ENCODE measurements at places on chromosomes 11 and 22.

- no peak for DNase-seq
These were observed 64.2 kb downstream of the HIPK3 start for GRCh38 chr11:33321422-33321821.

DNA sequence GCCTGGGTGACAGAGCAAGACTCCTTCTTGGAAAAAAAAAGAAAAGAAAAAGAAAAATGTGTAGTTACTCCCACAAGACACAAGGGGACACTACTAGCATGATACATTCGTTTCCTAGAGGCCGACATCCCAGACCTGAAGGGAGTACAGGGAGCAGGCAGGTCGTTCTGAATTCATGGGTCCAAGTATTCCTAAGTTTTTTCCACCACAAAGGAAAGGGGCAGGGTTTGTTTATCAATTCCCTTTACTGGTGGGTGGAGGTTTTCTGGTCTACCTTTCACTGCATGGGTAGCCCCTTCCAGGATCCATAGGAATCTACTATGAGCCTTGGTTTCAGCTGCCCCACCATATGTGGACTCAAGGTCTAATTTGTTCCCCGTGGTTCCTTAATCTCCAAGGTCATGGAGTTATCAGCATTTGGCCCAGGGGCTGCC lies 11.8 kb downstream of the TIGD3 start:
- no peak for DNase-seq

GRCh38 chr22:37033605-37034430 lies 14.3 kb downstream of the MPST start:
- DNase-seq, result no peak

GRCh38 chr11:13127161-13127560 lies 118.0 kb downstream of the RASSF10 start:
- no peak for DNase-seq

DNA sequence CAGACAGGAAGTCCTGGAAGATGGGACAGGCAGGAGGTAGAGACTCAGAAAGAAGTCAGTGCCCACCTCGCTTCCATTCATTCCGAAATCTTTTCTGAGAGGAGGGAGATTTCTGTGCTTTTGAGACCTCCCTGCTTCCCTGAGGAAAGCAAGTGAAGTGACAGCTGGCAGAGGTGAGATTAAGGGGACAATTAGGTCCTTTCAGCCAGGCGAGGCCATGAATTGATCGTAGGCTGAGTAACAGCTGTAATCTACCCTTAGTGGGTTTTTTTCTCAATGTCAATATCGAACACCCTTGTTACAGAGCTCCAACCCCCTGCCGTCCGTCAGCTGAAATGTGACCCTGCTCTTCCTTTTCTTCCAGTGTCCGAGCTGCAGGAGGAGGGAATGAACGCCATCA lies 96.0 kb downstream of the PARVA start:
- DNase-seq, result no peak

- DNase-seq, result no peak
These were observed 76.6 kb upstream of the NARS2 start for GRCh38 chr11:78651136-78651775.

DNA sequence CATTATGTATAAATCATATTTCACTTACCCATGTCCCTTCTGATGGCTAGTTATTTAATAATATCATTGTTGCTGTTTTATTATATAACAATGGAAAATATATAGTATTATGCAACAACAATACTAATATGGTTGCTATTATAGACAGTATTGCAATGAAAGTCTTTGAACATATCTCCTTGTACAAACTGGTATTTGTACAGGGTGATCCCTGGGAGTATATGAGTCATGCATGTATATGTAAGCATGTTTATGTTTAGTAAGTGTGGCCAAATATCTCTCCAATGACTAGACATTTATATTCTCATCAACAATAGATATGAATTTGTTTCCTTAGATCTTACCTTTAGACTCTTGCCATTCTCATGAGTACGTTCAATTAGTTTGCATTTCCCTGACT lies 55.9 kb downstream of the KCNC1 start:
- DNase-seq, result no peak

DNA sequence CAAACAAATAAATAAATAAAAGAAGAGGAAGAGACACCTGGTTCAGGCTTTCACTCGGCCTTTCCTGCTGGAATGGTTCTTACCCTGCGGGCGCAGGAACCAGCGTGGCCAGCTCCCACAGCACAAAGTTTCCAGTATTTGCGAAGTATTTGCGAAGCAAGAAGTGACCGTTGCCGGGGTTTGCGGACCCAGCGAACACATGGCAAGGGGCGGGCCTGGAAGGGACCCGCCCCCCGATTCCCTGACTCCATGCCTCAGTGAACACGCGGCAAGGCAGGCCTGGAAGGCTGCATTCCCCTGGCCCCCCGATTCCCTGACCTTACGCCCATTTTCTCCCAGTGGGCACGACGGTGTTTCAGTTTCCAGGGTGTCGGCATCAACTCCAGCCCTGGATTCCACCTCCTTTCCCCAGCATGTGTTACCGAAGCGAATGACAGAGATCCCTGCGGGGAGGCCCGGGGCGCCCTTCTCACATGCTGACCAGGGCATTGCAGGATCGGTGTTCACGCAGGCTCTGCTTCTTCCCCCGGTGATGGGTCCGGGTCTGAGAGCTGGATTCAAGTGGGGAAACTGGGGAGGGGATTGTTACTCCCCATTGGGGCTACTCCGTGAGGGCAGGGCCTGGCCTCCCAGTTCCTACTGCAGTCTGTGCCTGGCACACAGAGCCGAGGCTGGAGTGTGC lies 102.8 kb downstream of the MPPED1 start:
- DNase-seq, result no peak

GRCh38 chr11:99686838-99687237 lies 666.1 kb downstream of the CNTN5 start:
- no peak for DNase-seq

DNA sequence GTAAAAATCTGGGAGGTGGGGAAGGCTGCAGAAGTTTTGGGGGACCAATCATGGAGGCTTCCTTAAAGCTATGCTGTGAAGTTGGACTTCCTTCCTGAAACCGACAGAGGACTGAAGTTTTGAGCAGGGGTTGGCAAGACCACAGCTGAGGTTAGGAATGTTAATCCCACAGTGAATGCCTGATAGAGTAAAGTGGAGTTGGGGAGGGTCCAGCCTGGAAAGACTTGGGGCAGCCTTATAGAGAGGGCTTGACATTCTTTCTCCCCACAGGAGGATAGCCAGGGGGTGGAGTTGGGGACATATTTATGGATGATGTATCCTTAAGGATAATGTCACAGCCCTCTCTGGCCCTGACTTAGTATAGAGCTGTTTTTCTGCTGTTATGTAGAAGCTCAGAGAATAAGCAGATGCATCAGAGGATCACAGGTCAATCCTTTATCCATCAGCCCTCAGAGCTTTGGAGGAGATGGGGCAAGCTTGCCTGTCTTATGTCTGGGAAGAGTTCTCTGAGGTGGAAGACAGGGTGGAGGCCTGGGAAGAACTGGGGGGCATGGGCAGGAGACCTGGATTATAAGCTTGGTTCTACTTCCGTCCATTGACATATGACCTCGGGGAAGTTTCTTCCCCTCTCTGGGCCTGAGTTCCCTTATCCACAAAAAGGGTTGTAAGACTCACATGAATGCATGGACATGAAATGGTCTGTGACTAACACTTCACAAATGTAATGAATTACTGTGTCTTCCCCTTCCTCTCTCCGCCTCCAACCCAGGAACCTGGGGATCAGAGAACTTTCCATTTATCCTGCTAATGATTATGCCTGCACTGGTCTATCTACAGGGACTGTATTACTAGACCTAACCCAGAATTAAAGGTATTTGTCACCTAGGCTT lies 317.8 kb downstream of the MIAT start:
- no peak for DNase-seq

DNA sequence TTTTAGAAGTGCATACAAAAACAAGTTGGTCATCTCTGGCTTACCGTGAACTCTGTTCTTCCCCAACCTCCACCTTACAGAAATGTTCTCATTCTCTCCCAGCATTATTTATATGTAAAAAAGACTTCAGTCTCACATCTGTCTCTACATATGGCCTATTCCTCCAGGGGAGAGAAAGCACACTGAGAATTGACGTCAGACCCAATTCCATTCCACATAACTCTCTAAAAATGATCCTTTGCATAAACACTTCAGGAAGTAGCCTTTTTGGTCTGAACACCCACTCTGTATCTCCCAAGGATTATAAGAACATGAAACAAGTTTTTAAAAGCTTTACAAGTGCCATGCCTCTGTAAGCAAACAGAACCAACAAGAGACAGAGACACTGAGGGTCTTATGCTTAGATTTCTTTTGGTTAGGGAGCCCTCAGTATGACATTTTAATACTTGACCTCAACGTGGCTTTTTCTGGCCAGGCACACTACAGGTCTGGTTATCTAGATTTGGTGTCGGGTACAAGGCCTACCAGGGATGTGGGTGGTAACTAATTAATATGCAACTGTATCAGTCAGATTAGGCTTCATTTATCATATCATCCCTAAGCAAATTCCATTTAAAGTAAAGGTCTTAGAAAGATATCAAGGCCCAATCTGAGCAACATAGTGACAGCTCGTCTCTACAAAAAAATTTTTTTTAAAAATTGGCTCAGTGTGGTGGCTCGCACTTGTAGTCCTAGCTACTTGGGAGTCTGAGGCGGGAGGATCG lies 48.5 kb upstream of the PPP2R1B start:
- DNase-seq, result no peak

- DNase-seq, result no peak
These were observed 22.3 kb upstream of the HTR3A start for GRCh38 chr11:113952588-113952987.

DNA sequence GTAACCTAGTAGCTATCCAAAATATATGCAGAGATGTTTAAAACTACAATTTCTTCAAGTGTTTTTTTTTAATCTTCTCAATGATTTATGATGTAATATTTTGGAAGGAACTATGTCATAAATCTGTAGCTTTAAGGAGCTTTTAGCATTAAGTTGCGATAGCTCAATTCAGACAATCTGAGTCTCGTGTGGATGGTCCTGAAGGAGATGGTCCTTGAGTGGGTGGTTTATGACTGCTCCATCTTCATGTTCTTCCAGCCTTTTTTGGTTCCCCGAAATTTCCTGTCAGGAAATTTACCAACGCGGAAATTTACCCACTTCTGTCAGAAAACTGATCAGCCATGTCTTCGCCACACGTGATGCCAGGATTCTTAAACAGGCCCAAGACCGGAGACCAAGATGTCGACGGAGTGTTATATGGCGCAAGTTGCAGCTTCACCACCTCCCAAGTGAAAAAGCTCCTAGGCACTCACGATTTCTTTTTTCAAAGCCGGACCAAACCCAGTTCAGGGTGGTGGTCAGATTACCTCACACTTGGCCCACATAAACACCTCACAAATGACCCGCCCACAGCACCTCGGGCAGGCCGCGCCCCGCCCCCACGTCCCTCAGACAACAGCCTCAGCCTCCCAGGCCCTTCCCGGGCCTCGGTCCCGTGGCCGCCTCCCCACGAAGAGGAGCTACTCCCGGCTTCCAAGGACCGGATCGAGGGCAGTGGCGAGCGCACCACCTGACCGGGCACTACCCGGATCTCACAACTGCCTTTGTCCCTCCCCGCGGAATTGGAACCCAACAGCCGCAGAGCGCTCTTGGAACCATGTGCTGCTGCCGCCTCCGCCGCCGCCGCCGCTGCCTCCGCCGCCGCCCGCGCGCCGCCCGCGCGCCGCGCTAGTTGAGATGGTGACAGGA lies at the start of gene MORC2:
Gene MORC2 (minus strand): TSS at position 760 of the 909 bp plus-strand sequence. CDS start 885 bp downstream, outside the sequence.
- DNase-seq, result no peak

GRCh38 chr22:23775779-23776375 lies 3.2 kb downstream of the MMP11 start:
- DNase-seq, result no peak

DNA sequence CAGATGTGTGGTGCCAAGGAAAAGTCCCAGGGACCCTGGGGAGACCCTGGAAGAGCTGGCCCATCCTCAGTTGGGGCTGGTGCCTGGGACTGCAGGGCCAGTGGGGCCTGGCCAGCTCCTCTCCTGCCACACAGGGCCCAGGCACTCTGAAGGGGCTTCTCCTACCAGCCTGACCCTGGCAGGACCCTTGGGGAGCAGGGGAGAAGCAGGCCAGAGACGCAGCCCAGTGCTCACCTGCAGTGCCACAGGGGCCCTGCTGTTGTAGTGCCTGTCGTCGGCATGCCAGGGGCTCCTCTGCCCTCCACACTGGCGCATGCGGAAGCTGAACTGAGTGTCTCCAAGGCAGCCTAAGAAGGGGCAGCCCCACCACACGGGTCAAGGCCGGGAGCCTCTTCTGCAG lies 9.1 kb downstream of the DENND6B start:
- DNase-seq, result no peak

GRCh38 chr11:33598426-33599069 lies 102.1 kb downstream of the C11orf91 start:
- no peak for DNase-seq

GRCh38 chr11:33178443-33179180 lies 17.3 kb upstream of the CSTF3 start:
- DNase-seq, result no peak

DNA sequence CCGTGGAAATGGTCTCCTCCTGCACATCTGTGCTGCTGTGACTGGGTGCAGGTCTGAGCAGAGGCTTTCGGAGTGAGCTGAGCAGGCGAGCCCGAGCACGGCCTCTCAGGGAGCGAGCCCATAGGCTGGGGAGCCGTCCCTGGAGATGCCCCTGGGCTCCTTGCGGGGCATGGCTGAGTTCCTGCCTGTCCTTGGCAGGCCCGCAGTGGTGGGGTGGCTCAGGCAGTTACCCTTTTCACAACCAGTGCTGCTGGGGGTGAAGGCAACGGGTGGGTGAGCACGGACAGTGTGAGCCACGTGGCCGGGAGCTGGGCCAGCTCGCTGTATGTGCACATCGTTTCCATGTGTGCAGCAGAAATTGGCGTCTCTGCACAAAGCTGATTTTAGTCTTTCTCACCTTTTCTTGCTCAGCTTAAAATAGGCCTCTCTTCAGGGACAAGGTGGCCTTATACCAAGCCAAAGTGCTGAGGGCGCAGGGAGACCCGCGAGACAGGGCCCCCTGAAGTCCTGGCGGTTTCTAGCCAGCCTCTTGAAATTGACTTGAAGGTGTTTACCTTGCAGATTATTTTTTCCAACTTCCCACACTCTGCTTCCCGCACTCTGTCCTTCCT lies at the start of gene TP53AIP1:
Gene TP53AIP1 (minus strand): TSS at position 55 of the 611 bp plus-strand sequence. CDS start 5,053 bp downstream, outside the sequence.
- DNase-seq, result no peak

DNA sequence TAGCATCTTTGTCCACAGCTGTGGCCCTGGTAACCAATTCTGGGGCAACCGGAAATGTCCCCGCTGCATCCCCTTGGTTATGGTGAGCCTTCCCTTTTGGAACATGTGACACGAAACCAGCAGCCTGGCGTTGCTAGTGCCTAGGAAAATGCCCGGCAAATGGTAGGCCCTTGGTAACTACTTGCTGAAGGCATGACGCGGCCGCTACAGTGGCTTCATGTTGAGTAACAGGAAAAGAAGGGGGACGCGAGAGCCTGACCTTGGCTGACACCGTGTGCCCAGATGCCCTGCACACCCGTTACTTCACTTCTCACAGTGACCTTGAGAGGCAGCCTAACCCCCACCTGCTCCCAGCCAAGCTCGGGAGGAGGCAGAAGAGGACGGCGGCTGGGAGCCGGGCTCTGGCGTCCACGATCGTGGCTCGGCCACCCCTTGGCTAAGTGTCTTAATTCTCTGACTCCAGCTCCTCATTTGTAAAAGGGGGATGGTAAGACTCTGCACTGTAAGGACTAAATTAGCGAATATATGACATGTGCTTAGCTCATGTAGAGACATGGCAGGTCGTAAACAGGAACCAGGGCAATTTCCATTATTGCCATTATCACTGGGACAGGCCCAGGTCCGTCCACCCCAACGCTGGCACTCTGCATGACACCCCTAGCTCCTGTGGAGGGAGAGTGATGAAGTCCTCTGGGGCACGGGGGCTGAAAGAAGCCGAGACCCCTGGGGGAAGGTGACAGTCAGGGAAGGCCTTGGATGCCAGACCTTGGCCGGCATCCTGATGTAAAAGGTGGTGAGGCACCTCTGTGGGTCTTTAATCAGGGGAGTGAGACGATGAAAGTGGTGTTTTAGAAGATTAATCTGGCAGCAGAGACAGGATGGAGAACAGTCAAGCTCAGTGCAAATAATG lies 18.9 kb downstream of the IFT27 start:
- no peak for DNase-seq

Data from stimulated activated naive CD8-positive, alpha-beta T cell treated with anti-CD3 and anti-CD28 coated beads, Interleukin-15, Interleukin-2, amounts not matched to agents 100 U/mL and 50 U/mL, for 24 hours (primary cell).